ENCODE measurements at places on chromosomes 3 and 15.

GRCh38 chr3:65371053-65371452, 667.7 kb downstream of the MAGI1 start:
- DNase-seq, result no peak

- no peak for DNase-seq
These were observed 34.2 kb downstream of the ATP2B2 start for GRCh38 chr3:10471054-10471688.

- no peak for DNase-seq
These were observed 109.4 kb downstream of the KLF13 start for GRCh38 chr15:31435912-31436628.

- no peak for DNase-seq
These were observed 37.7 kb upstream of the SYNPR start for GRCh38 chr3:63240381-63240902.

- DNase-seq, result no peak
These were observed 560 bp upstream of the TTLL13 start for GRCh38 chr15:90248789-90249202.

DNA sequence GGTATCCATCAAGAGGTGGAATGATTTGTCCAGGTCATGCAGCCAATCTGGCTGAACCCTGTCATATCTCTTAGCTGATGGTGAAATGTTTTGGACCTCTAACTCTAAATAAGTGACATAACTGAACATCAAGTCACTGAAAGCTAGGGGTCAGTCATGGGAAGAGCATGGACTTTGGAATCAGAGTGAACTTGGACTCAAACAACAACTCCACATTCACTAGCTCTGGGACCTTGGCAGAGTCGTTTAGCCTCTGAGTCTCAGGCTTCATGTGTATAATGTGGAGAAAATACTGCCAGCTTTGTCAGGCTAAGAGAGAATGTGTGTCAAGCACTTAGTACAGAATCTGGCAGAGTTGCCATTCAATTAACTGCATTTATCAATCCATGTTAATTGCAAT, 557.8 kb upstream of the CFAP20DC start:
- DNase-seq, result no peak

DNA sequence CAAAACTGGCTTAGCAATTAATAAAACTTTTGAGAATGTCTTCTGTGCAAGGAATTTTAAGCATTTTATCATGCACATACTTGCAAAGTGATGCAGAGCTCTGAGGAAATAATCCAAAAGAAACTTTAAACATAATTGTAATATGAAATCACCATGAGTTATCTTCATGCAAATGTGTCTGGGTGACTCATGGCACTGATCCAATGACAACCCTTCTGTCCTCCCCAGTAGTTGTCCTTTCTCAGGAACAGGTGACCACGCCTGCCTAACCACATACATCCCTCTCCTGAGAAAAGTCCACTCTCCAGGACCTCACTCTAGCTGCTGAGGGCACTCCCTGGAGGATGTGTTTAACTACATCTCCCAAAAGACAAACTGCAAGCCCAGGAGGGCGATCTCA, 530.6 kb upstream of the IL12A start:
- DNase-seq, result no peak

DNA sequence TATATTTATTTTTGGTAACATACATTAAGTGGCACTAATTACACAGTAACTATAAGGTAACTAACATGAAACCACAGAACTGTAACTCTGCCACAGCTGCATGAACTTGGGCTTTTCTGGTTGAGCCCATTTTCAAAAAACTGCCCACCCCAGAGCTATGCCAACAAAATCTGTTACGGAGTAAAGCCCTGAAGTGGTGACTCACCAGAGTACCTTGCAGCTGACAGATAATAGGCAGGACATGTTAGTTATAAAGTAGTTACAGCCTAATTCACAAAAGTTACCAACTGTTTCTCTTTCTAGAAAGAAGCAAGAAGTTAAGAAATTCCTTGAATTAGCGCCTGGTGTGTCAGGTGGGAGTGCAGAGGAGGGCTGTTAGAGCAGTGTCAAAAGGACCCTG, 1.5 kb upstream of the GPX1 start:
- no peak for DNase-seq

GRCh38 chr3:42742259-42742658, 30.8 kb downstream of the CCDC13 start:
- DNase-seq, result no peak

DNA sequence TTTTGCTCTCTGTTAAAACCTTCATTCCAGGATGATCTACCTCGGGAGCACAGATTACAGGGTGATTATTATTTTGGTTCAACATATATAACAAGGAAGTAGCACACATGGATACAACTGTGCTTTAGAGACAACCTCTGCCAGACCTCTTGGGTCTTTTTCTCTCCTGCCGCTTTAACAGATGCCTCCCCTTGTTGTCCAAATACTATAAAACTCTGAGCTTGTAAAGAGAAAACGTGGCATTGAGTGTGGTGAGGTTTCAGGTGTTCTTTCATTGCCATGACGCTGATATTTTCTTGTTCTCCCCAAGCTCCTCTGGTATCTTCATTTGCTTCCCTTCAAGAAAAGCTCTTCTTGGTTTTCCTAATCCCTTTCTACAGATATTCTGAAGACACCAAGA, 29.0 kb downstream of the BCL2L10 start:
- DNase-seq, result no peak

- no peak for DNase-seq
These were observed 33.3 kb upstream of the FLNB start for GRCh38 chr3:57974796-57975388.

DNA sequence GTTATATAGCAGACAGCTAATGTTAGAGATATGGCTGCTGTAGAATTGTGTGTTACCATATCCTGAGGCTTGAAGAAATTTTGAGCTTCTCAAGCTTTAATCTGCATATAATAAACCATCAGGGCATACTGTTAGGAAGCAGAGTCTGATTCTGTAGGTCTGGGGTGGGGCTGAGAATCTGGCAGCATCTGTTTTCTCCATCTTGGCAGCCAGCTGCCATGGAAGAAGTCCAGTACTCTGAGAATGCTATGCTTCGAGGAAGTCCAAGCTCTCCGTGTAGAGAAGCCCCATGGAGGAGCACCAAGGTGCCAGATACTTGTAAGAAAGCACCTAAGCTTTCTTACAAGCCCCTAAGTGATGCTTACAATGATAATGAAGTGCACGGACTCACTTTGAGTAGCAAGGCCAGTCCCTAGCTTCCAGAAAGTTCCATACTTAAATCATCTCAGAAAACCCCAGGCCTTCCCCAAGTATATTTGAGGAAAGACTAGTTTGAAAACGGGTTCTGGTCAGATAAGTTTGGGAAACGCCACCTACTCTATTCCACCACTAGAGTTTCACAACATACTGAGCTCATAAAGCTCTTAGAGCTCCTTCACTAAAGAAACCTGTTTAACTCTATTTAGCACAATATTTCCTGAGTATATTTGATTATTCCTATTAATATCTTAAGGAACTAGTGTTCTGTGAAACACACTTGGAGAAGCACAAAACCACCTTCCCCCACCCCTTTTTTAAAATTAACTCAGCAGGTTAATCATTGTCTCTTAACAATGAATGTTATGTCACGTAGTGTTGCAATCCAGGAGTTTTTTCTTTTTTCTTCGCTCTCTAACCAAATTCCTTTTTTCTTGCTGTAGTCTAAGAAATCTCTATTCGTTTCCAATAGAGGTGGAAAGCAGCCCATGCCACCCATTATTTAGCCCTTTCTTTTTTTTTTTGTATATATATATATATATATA, 59.9 kb upstream of the RASGRP1 start:
- no peak for DNase-seq

- DNase-seq, result no peak
These were observed 921.1 kb downstream of the ROBO1 start for GRCh38 chr3:78846718-78847117.

DNA sequence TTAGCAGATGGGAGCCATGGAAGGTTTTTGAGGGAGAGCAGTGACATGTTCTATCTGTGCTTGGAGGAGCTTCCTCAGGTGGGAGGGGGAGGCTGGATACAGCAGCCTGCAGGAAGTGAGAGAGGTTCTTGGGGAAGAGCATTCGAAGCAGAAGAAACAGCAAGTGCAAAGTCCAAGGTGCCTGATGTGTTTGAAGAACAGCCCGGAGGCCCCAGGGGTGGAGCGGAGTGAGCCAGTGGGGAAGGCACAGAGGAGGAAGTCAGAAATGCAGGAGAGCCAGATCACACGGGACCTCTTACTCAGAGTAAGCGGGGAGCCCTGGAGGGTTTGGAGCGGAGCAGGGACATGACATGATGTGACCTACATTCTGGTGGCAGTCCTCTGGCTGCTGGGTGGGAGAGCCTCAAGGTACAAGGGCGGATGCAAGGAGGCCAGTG, 10.8 kb downstream of the ITGA11 start:
- no peak for DNase-seq

GRCh38 chr3:50639055-50639494, 22.1 kb downstream of the MAPKAPK3 start:
- DNase-seq, result no peak

- DNase-seq, result peak; percentile 36
These were observed 781.2 kb downstream of the ROBO1 start for GRCh38 chr3:78986416-78987101.
